ENCODE measurements at places on chromosomes 6 and 20.

DNA sequence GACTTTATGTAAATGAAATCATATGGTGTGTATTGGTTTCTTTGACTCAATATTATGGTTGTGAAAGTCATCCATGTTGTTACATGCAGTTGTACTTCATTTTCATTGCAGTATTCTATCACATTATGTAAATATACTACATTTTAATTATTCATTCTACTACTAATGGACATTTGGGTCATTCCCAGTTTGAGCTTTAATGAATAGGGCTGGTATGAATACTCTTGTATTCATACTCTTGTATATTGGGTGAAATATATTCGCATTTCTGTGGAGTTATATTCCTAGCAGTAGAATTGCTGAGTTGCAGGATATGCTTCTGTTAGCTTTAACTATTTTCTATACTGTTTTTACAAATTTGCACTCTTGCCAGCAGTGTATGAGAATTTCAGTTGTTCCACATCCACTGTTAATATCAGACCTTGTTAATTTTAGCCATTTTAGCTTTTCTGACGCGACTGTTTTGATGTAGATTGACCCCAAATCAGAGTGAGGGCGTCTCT is 944.3 kb downstream of the KIF16B start:
- H3K27me3 ChIP-seq, result no peaks in the 10 kb centered on the region
- H3K36me3 ChIP-seq, result no peaks in the 10 kb centered on the region
- H3K27ac ChIP-seq, result no peak overlapping the region
- no peak for DNase-seq

DNA sequence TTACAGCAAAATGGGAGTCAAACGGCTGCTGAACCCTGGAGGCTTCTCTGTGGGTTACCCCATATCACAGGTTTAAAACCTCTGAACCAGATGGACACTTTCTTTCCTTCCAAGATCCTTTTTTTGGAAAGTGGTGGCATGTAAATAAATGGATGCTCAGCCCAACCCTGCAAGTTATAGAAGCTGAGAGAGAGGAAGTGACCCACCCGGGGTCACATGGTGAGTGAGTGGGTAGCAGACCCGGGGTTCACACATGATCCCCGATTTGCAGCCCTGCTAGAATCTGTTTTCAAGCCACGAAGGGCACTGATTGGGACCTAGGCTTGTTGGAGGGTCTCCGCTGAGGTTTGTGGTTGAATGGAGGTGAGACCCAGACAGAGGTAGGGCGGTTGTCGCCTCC is 32.0 kb downstream of the SIRPA start:
- H3K4me1 ChIP-seq, result no peaks in the 10 kb centered on the region
- no peaks in the 10 kb centered on the region for H3K27me3 ChIP-seq
- no peak overlapping the region for H3K4me3 ChIP-seq
- H3K27ac ChIP-seq, result no peak overlapping the region

- H3K27me3 ChIP-seq, result no peaks in the 10 kb centered on the region
- H3K4me1 ChIP-seq, result peaks cover 5% of the 10 kb centered on the region
- no peak overlapping the region for H3K27ac ChIP-seq
- no peak overlapping the region for H3K4me3 ChIP-seq
- no peak for DNase-seq
- no peaks in the 10 kb centered on the region for H3K36me3 ChIP-seq
These were observed 6.3 kb downstream of the SCML4 start for GRCh38 chr6:107817784-107818183.

- DNase-seq, result no peak
- peaks cover 23% of the 10 kb centered on the region for H3K4me1 ChIP-seq
- no peak overlapping the region for H3K27ac ChIP-seq
- H3K36me3 ChIP-seq, result peaks cover 4% of the 10 kb centered on the region
These were observed 30.8 kb upstream of the SYNCRIP start for GRCh38 chr6:85673198-85674139.

GRCh38 chr6:3794092-3794491 is 42.6 kb upstream of the PXDC1 start:
- H3K36me3 ChIP-seq, result no peaks in the 10 kb centered on the region
- H3K27me3 ChIP-seq, result no peaks in the 10 kb centered on the region
- DNase-seq, result no peak
- no peak overlapping the region for H3K27ac ChIP-seq

DNA sequence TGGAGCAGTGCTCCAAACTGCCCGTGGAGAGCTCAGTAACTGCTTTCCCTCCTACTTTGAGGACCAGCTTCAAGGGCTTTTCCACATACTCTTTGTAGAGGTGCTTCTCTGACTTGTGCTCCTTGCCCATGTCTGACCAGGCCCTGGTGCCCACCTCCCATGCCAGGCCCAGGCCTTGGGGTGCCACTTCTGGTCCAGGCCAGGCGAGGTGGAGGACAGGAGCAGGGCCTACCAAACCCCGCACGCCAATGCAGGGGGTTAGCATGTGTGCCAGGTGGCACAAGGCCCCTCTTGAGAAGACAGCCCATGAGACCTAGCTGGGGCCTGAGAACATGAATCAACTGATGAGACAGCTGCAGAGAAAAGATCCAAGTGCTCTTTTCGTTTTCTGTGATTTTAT is 47.0 kb upstream of the PLN start:
- peak; percentile 45 for DNase-seq
- no peaks in the 10 kb centered on the region for H3K4me1 ChIP-seq

All from upper lobe of left lung (tissue), 6 donors.